Neuronal stem cell (in vitro differentiated cells): ENCODE measurements at places on chromosomes 3 and 15.

DNA sequence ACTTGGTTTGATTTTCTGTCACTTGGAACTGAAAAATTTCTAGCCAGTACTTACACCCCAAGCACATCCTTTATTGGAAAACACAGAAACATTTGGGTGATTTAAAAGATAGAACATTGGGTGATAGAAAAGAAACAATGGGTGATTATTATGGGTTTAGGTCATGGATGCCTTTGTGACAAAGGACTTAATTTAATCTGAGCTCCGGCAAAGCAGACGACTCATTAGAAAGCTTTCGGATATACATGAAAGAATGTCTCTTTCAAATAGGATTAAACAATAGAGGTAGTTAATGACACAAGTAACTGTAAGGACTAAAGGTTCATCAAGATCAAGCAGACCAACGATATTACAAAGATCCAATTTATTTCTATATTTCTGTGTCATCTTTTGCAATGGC is 37.3 kb upstream of the CNTN4 start:
- no peak overlapping the region for H3K4me3 ChIP-seq
- H3K36me3 ChIP-seq, result no peaks in the 10 kb centered on the region
- no peaks in the 10 kb centered on the region for H3K27me3 ChIP-seq
- H3K27ac ChIP-seq, result peak overlapping the region; percentile 27
- no peaks in the 10 kb centered on the region for H3K4me1 ChIP-seq
- DNase-seq, result no peak

GRCh38 chr3:106058475-106058874 is 189.7 kb upstream of the CBLB start:
- DNase-seq, result no peak
- no peak overlapping the region for H3K27ac ChIP-seq
- H3K36me3 ChIP-seq, result no peaks in the 10 kb centered on the region
- no peak overlapping the region for H3K4me3 ChIP-seq
- no peaks in the 10 kb centered on the region for H3K4me1 ChIP-seq
- H3K27me3 ChIP-seq, result no peaks in the 10 kb centered on the region

GRCh38 chr3:183061391-183062172 is 37.7 kb downstream of the MCCC1 start:
- DNase-seq, result no peak
- H3K4me1 ChIP-seq, result no peaks in the 10 kb centered on the region
- H3K27me3 ChIP-seq, result no peaks in the 10 kb centered on the region
- peaks cover 6% of the 10 kb centered on the region for H3K36me3 ChIP-seq
- no peak overlapping the region for H3K27ac ChIP-seq

DNA sequence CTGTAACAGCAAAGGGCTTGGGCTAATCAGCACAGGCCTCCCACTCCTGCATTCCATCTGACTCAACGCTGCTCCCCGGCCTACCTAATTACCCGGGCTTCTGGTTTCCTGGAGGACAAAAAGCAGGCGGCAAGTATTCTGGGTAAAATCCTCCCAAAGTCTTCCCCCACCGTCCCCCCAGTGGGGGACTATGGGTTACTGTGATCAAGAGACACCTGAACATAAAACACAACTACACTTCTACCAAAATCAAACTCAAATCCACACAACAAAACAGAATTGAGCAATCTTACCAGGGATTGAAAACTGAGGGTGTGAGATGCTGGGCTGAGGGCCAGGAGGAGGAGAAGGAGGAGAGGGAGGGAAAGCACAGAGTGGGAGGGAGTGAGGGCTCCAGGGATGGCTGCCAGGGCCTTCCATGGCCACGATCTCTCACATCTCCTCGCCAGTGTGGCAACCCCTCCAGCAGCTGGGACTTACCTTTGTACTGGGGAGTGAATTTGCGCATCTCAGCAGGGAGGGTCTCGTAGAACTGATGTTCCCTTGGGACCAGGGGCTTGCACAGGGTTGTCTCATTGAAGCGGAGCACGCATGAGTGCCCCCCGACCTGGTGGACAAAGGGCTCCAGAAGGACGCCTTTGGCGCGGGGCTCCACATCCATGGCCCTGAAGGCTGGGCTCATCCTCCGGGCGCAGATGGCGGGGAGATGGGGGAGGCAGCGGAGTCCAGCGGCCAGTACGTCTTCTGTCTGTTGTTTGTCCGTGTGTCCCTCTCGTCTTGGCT is 9.1 kb upstream of the NCKIPSD start:
- H3K27me3 ChIP-seq, result no peaks in the 10 kb centered on the region
- DNase-seq, result peak; percentile 21
- H3K4me1 ChIP-seq, result peaks cover 10% of the 10 kb centered on the region
- H3K4me3 ChIP-seq, result no peak overlapping the region
- H3K36me3 ChIP-seq, result peaks cover 35% of the 10 kb centered on the region

DNA sequence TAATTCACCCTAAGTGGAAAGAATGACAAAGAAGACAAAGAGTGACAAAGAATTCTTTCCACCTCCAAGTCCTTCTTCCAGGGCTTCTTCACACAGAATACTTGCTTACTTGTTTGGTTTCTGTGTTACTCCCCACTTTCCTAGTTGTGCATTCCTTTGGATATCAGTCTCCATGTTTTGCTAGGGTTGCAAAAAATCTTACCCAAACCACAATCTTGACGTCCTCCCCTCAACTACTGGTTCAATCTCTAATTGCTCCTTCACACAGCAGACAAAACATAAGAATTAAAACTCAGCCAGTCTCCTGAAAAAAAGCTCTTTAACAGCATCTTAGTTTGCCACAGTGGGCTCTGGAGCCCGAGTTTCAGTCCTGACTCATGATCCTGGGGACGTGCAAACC is 297.6 kb upstream of the CHRNA7 start:
- DNase-seq, result no peak
- H3K4me3 ChIP-seq, result no peak overlapping the region
- H3K4me1 ChIP-seq, result no peaks in the 10 kb centered on the region
- H3K36me3 ChIP-seq, result no peaks in the 10 kb centered on the region
- H3K27ac ChIP-seq, result no peak overlapping the region
- H3K27me3 ChIP-seq, result no peaks in the 10 kb centered on the region

GRCh38 chr15:84937144-84937543 is 44.5 kb upstream of the PDE8A start:
- no peaks in the 10 kb centered on the region for H3K4me1 ChIP-seq
- no peak for DNase-seq
- no peaks in the 10 kb centered on the region for H3K36me3 ChIP-seq
- H3K27me3 ChIP-seq, result no peaks in the 10 kb centered on the region
- no peak overlapping the region for H3K4me3 ChIP-seq

DNA sequence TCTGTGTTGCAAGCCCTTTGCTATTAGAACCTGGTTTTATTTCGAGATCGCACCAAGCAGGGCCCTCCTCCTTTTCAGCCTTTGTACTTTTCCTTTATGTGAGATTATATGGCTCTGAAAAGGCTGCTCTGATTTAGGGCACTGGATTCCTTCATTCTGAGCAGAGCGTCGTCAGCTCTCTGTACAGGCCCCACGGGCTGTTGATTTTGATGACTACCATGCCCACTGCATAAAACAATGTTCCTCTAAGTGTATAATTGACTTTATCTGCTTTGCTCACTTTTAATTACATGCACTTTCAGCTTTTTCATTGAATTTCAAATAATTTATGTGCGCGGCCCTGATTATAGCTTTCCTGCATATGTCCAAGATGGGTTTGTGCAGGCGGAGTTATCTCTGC is 4.4 kb upstream of the PSMD6 start:
- no peaks in the 10 kb centered on the region for H3K27me3 ChIP-seq
- H3K4me1 ChIP-seq, result peaks cover 1% of the 10 kb centered on the region

- H3K27me3 ChIP-seq, result no peaks in the 10 kb centered on the region
- no peaks in the 10 kb centered on the region for H3K4me1 ChIP-seq
- H3K4me3 ChIP-seq, result no peak overlapping the region
- no peak for DNase-seq
- H3K27ac ChIP-seq, result no peak overlapping the region
- H3K36me3 ChIP-seq, result peaks cover 9% of the 10 kb centered on the region
Observed at GRCh38 chr3:14480207-14481017, 59.7 kb downstream of the GRIP2 start.

DNA sequence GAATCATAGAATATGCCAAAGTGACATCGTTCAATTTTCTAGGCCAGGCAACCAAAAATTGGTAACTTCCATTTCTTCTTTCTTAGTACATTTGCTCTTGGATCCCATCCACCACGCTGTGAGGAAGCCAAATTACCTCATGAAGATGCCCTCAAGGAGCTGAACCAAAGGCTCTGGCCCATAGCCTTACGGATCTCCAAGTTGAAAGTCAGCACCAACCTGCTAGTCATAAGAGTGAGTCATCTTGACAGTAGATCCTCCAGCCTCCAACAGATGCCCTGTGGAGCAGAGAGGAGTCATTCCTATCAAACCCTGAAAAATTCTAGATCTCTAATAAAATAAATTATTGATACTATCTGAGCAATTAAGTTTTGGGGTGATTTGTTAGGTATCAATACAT is 322.5 kb upstream of the COL8A1 start:
- DNase-seq, result no peak
- no peak overlapping the region for H3K4me3 ChIP-seq
- H3K4me1 ChIP-seq, result no peaks in the 10 kb centered on the region
- no peak overlapping the region for H3K27ac ChIP-seq
- no peaks in the 10 kb centered on the region for H3K36me3 ChIP-seq

DNA sequence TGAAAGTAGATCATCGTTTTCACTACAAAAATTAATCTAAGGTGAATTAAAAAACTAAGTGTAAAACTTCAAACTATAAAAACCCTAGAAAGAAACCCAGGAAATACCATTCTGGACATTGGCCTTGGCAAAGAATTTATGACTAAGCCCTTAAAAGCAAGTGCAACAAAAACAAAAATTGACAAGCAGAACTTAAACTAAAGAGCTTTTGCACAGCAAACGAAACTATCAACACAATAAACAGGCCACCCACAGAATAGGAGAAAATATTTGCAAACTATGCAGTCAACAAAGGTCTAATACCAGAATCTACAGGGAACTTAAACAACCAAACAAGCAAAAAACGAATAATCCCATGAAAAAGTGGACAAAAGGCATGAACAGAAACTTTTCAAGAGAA is 302.0 kb downstream of the CHST2 start:
- DNase-seq, result no peak
- no peaks in the 10 kb centered on the region for H3K4me1 ChIP-seq
- H3K4me3 ChIP-seq, result no peak overlapping the region
- H3K36me3 ChIP-seq, result no peaks in the 10 kb centered on the region
- no peak overlapping the region for H3K27ac ChIP-seq

DNA sequence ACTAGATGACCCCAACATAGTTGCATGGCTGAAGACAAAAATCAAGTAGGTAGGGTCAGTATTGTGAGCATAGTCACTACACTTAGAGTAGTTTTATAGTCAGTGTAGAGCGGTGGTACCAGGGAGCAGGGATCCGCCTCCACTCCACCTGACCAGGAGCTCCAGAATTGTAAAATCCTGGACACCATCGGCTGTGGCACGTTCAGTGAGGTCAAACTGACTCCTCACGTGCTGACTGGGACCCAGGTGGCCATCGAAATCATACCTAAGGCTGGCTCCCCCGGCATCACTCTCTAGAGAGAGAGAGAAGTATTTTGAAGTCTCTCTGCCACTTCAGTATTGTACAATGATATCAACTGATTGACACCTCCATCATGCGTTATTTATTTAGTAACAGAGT is 59.7 kb upstream of the TAMM41 start:
- no peaks in the 10 kb centered on the region for H3K36me3 ChIP-seq
- no peaks in the 10 kb centered on the region for H3K4me1 ChIP-seq
- H3K27me3 ChIP-seq, result peaks cover 7% of the 10 kb centered on the region
- no peak overlapping the region for H3K4me3 ChIP-seq
- DNase-seq, result no peak

GRCh38 chr3:170517242-170517945 is 68.5 kb downstream of the SLC7A14 start:
- H3K4me3 ChIP-seq, result no peak overlapping the region
- no peak overlapping the region for H3K27ac ChIP-seq
- no peaks in the 10 kb centered on the region for H3K36me3 ChIP-seq
- peaks cover 2% of the 10 kb centered on the region for H3K4me1 ChIP-seq
- no peak for DNase-seq

GRCh38 chr3:39315420-39315819 is 14.1 kb upstream of the CCR8 start:
- no peaks in the 10 kb centered on the region for H3K27me3 ChIP-seq
- no peak overlapping the region for H3K4me3 ChIP-seq
- no peaks in the 10 kb centered on the region for H3K36me3 ChIP-seq
- H3K4me1 ChIP-seq, result no peaks in the 10 kb centered on the region
- H3K27ac ChIP-seq, result no peak overlapping the region
- no peak for DNase-seq

- H3K4me3 ChIP-seq, result no peak overlapping the region
- DNase-seq, result no peak
Observed at GRCh38 chr15:70142322-70143191, 44.8 kb upstream of the TLE3 start.

DNA sequence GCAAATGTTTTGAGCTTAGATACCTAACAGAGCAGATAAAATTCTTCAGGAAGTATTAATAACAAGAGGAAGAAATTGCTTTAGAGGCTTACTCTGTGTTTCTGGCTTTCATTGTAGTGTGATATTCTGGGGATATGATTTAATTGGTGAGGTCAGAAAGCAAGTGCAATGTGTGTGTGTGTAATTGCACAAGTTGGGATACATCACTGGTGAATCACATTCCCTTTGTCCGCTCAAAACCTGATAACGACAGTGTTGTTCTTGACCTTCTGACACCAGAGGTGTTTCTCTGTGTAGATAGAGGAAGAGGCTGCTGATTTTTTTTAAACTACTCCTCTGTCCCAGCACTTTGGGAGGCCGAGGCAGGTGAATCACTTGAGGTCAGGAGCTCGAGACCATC is 161.1 kb downstream of the CACNA2D3 start:
- no peaks in the 10 kb centered on the region for H3K4me1 ChIP-seq
- H3K27ac ChIP-seq, result no peak overlapping the region
- no peaks in the 10 kb centered on the region for H3K27me3 ChIP-seq
- no peak for DNase-seq

GRCh38 chr3:111650378-111651275 is 55.5 kb upstream of the ZBED2 start:
- DNase-seq, result no peak
- no peaks in the 10 kb centered on the region for H3K36me3 ChIP-seq
- H3K4me1 ChIP-seq, result peaks cover 3% of the 10 kb centered on the region
- H3K27ac ChIP-seq, result no peak overlapping the region
- no peaks in the 10 kb centered on the region for H3K27me3 ChIP-seq
- no peak overlapping the region for H3K4me3 ChIP-seq

GRCh38 chr3:46228260-46229242 is 13.7 kb upstream of the CCR3 start:
- H3K27me3 ChIP-seq, result no peaks in the 10 kb centered on the region
- H3K36me3 ChIP-seq, result no peaks in the 10 kb centered on the region
- no peaks in the 10 kb centered on the region for H3K4me1 ChIP-seq
- H3K27ac ChIP-seq, result no peak overlapping the region
- DNase-seq, result no peak

- no peaks in the 10 kb centered on the region for H3K36me3 ChIP-seq
- H3K4me1 ChIP-seq, result no peaks in the 10 kb centered on the region
- no peak overlapping the region for H3K27ac ChIP-seq
- DNase-seq, result peak; percentile 3
Observed at GRCh38 chr3:6799264-6799915, 61.5 kb upstream of the GRM7 start.

- H3K36me3 ChIP-seq, result no peaks in the 10 kb centered on the region
- no peaks in the 10 kb centered on the region for H3K27me3 ChIP-seq
- H3K27ac ChIP-seq, result no peak overlapping the region
Observed at GRCh38 chr3:126341755-126342150, 15.5 kb downstream of the KLF15 start.
